Bone marrow (tissue), 2 donors: ENCODE measurements at places on chromosomes 3 and 15.

GRCh38 chr15:60917461-60918145 lies 311.5 kb downstream of the RORA start:
- no peak for DNase-seq

DNA sequence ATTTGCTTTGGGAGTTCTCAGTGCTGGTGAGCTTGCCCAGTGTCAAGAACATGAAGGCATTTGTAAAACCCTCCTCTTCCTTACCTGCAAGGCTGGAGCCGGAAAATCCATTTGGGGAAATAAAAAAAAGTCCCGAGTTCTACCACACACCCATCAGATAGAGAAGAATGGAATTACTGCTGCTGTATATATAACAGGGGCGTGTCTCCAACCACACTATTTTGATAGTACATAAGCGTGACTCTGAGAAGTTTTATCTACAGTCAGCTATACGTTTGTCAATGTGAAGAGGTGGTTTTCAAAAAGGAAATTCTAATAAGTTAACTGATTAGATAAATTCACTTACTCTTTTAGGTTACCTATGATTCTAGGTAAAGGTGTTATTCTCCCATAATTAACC lies 1.3 kb upstream of the CPA3 start:
- DNase-seq = no peak

- no peak for DNase-seq
These were observed 303.4 kb upstream of the ROPN1 start for GRCh38 chr3:124295362-124295761.

DNA sequence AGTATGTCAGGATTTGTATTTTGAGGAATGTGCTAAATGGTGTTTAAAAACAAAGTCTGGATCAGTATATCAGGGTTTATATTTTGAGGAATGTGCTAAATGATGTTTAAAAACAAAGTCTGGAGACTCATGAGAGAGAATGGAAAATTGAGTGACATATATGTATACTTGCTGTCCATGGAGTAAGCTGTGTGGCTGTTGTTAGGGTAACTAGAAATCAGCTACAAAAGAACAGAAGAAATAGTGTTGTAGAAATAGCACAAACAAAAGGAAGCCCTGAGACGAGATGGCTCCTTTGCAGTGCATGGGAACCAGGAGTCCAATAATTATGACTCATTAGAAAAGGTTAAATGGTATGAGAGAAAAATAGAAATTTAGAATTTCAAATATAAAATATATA lies 282.7 kb upstream of the MANF start:
- DNase-seq = no peak

DNA sequence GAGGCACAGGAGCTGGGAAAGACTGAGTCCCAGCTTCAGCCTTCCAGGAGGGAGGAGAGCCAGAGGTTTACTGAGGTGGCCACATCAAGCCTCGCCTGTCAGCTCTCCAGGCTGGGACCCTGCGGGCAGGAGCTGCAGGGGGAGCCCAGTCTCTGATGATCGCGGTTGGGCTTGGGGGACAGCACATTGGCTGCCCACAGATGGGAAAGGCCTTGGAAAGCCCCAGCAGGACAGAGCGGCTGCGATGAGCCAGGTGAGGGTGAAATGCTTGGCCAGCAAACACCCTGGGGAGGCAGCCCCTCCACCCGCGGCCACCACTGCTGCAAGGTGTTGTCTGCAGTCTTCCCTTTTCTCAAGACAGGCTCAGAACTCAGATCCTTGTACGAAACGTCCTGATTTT lies 31.2 kb downstream of the SEC61A1 start:
- no peak for DNase-seq

DNA sequence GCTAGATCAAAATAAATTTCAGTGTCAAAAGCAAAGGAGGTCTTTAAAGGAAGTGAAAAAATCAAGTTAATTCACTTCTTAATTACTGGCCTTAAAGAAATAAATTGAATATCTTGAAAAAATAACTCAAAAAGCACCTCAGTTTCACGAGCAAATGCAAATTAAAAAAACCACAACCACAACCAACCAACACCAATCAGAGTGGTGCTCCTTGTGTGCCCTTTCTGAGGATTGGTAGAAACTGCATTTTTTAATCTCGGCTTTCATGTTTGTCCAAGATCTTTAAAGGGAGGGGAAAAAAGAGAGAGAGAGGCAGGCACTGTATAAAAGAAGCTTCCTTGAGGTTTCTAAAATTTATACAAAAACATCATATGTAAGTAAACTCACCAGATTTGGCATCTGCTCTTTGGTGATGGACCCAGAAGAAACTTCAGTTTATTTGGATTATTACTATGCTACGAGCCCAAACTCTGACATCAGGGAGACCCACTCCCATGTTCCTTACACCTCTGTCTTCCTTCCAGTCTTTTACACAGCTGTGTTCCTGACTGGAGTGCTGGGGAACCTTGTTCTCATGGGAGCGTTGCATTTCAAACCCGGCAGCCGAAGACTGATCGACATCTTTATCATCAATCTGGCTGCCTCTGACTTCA lies at the start of gene GPR15:
GPR15 (plus strand) TSS at position 357 of the 653 bp plus-strand sequence; CDS start at position 413, 56 bp downstream.
- DNase-seq = no peak

GRCh38 chr15:31034152-31034551 lies 42.7 kb upstream of the MTMR10 start:
- no peak for DNase-seq

- no peak for DNase-seq
These were observed 34.9 kb upstream of the TLE3 start for GRCh38 chr15:70132571-70132970.

DNA sequence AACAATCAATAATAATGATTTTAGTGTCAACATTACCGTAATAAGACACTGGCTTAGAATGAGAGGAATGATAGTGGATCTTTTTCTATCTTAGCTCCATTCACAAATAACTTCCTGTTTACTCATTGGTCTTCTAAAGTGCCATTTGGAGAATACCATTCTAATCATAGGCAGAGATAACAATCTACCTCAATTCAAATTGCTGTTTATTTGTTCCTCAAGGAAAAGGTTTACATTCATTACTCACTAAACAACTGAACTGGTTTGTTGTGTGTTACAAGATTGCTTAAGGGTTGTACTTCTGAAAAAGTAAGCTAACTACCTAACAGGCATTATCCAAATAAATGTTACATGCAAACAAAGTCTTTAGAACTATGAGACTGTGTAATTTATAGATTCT lies 8.1 kb upstream of the PCOLCE2 start:
- no peak for DNase-seq

GRCh38 chr15:93705753-93706455 lies 525.5 kb upstream of the MCTP2 start:
- DNase-seq = no peak

GRCh38 chr3:17431484-17432045 lies 310.9 kb downstream of the TBC1D5 start:
- no peak for DNase-seq
